ENCODE measurements at places on chromosomes 5 and 9. TPM values are rescaled to one million over a fixed set of nuclear protein-coding genes. Genes with fewer than 3 reads are reported as not detected.

GRCh38 chr5:39526914-39527477 is 102.2 kb upstream of the DAB2 start:
- DNase-seq = no peak

Gene SEMA6A
- total RNA-seq = 6.0 TPM

Gene FGF10
- not detected for total RNA-seq

DNA sequence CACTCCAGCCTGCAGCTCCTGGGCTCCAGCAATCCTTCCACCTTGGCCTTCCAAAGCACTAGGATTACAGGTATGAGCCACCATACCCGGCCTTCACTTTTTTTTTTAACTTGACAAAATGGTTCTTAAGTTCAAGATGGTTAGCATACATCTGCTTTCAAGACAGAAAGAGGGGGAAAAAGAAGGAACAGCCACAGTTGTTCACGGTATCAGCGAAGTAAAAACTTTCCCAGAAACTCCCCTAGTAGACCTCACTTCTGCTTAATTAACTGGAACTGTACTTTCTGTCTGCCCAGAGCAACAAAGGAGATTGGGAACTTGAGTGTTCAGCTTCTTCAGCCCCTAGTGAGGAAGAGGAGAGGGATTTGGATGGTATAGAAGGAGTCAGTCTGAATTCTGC is 116.7 kb downstream of the UGCG start:
- DNase-seq = no peak

- DNase-seq = no peak
These were observed 16.5 kb upstream of the SPARC start for GRCh38 chr5:151703227-151703626.

DNA sequence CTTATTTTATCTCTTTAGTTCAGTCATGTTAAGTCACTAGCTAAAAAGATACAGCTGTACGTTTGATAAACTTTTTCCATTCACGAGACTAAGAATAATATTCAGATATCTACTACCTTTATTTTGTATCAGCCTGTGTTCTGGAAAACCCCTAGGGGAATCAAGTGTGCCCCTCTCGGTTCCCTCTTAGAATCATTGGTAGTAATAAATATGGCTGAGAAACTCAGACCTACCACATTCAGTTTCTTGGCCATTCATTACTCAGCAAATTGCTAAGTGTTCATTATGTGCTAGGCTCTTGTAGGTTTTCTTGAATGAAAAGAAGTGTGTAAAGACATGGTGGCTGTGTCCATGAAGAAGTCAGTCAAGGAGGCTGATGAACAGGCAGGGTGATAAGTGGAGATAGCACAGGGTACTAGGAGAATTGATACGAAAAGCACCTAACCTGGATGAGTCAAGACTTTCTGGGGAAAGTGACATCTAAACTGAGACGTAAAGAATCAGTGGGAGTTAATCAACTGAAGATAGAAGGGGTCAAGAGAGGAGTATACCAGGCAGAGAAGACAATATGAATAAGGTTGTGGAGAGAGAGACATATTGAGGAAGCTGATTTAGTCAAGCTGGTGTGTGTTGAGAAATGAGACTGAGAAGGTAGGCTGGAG is 86.2 kb downstream of the CSNK1G3 start:
- DNase-seq = no peak

Gene CD74
- not detected for total RNA-seq
